ENCODE measurements at places on chromosomes 5 and 9.
A peak's percentile ranks its signal among the peaks of the same experiment; 100 is the strongest.

DNA sequence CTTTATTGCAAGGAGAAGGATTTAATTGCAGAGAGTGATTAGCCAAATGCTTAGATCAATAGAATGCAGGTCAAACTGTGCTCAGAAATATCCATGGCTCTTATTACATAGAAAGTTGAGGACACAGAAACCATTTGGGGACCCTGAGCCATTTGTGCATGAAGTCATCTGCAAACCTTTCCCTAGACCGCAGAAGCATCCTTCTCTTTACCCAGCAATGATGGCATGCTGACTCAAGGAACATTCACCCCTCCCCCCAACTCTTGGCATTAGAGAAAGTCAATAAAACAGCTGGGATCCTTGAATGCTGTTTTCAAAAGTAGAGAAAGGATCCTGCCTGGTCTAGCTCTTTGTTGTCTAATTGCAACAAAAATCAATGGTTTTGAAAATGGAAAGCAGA is 73.5 kb downstream of the PPP2R2B start:
- no peak for DNase-seq

GRCh38 chr5:97525780-97526179 is 342.7 kb upstream of the RIOK2 start:
- no peak for DNase-seq

DNA sequence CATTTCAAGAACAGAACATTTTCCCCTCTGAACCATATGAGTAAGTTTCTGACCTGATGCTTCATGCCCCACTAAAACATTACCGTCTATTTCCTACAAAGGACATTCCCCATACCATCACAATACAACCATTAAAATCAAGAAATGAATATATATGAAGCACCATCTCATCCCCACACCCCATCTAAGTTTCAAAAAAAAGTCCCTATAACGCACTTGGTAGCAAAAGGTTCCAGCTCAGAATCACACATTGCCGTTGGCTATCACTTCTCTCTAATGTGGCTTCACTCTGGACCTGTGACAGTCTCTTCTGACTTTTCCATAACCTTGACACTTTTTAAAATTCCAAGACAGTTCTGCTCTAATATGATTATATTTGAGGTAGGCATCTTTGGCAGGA is 5.9 kb downstream of the EMB start:
- DNase-seq, result no peak

GRCh38 chr5:11400316-11400715 is 503.9 kb downstream of the CTNND2 start:
- no peak for DNase-seq

- no peak for DNase-seq
These were observed 65.3 kb downstream of the RGS3 start for GRCh38 chr9:113528811-113529210.

- no peak for DNase-seq
These were observed 209.4 kb downstream of the GLIS3 start for GRCh38 chr9:4090491-4090890.

- DNase-seq, result no peak
These were observed 104.5 kb downstream of the ATP10B start for GRCh38 chr5:160747559-160747958.

- DNase-seq, result no peak
These were observed 45.1 kb downstream of the S1PR3 start for GRCh38 chr9:89036383-89036782.

GRCh38 chr9:113584428-113585084 is 121.0 kb downstream of the RGS3 start:
- no peak for DNase-seq

GRCh38 chr5:139457653-139458306 is 4.8 kb downstream of the ECSCR start:
- DNase-seq, result no peak

GRCh38 chr9:72396247-72397091 is 31.5 kb upstream of the ZFAND5 start:
- DNase-seq, result no peak

DNA sequence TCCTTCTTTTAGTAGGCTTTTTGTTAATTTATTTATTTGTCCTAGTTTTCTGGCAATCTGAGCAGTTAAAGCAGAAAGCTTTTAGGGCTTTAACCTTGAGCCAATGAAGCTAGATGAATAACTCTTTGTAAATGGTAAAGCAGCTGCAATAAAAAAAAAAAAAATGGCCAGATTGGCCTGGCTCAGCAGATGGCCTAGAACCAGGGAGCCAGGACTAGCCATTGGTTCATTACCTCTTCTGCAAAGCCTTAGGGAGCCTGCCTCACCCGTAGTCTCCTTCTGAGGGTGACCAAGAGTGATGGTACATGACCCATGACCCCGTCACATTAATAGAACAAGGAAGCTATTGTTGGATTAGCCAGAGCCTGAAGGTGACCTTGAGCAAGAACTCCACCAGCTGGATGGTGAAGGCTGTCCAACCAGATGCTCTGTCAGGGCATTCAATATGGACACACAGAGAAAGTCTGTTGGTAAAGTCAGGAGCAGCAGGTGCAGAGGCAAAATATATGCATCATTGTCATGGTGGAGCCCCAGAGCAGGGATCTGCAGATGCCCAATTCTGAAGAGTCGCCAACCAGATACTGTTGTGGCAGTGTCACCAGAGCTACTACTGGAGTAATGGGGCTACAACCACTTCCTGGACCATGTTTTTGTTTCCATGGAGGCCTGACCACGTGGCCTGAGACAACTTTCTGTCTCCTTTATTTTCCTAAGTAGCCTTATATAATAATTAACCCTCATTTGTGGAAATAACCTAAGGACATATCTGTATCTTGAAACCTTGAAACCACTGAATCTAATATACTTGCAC is 100.7 kb downstream of the MTX3 start:
- no peak for DNase-seq

DNA sequence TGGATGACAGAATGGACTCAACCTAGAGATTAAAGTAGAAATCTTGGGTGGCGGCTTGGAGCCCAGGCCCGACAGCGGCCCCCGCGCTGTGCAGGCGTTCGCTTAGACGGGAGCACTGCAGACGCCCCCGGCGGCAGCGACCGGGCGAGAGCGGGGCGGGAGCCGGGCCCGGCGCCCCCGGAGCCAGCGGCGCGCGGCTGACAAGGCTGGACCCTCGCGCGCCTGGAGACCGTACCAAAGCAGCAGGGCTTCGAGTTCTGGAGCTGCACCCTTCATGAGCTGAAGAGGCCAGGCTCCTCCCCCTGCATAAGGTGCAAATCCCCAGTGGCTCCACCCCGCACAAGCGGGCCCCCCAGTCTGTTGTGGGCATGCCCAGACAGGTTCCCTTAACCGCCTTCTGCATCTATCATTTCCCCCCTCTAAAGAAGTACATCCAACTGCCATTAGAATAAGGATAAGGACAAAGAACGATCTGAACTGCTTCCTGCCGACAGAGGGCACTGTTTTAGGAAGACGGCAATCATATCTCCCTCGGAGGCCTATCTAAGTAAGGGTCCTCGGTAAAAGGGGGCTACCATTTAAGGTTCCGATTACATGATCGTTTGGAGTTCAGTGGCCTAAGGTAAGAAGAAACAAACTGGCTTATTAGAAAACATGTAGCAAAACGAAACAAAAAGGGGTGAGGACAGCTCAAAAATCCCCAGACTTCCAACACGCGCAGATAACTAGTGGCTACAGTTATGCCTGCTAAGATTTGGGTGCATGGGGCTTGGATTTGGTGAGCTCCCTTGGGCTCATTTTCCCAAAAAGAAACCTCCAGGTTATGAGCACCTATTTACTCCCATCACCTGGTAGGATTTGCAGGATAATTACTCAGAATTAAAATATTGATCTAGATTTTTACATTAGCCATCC is 66.3 kb downstream of the RGMB start:
- DNase-seq, result peak; percentile 7

GRCh38 chr5:68047035-68047434 is 168.5 kb upstream of the PIK3R1 start:
- DNase-seq, result no peak

- no peak for DNase-seq
These were observed 782 bp upstream of the SKP1 start for GRCh38 chr5:134177369-134178095.

DNA sequence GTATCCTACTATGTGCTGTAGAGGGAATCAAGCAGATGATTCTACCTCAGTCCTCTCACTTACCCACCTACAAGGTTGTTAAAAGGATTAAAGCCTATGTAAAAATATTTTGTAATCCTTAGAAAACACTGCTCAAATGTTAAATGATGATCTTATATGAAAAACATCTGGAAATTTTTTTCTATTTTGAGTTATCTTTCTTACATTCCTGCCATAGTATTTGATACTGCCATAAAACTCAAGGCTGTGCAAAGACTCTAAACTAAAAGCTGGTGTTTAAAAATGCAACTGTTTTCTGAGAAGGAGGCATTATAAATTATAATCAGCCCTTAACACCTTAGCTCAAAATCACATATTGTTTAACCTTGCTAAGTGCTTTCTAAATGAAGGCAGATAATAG is 474.2 kb downstream of the PRELID2 start:
- DNase-seq, result no peak

GRCh38 chr5:135032999-135033861 is 798 bp downstream of the PITX1 start:
- no peak for DNase-seq

GRCh38 chr5:34627794-34628193 is 28.3 kb upstream of the RAI14 start:
- DNase-seq, result no peak

DNA sequence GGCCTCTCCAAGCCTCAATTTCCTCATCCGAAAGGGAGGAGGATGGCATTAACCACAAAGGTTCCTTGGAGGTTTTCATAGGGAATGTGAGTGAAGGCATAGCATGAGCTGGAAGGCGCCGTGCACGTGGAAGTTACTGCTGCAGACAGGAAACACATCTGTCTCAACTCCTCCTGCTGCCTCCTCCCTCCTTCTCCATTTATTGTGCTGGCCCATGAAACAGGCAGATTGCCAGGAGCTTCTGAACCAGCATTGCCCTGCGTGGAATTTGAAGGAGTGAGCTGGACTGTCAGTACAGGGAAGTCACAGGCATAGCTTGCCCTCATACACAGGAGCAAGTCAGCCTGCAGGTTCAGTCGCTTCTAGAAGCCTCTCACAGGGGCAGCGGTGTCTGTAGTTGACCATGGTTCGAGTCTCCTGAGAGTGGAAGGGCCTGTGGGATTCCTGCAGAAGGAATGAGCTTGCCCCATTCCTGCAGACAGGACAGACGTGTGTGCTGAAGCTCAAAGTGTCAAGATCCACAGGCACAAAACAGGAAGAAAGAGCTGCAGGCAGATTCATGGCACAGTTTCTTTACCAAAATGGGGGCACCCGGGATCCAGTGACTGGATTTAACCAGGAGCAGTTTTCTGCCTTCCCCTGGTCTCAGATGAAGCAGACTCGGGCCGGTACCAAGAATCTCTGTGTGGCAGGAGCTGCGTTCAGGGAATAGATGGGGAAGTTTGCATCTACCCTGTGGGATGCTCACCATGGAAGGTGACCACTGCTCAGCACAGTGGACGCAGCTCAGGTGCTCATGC is 48.7 kb upstream of the CTSL start:
- no peak for DNase-seq

GRCh38 chr5:104541141-104541785 is 978.7 kb upstream of the NUDT12 start:
- peak; percentile 79 for DNase-seq

DNA sequence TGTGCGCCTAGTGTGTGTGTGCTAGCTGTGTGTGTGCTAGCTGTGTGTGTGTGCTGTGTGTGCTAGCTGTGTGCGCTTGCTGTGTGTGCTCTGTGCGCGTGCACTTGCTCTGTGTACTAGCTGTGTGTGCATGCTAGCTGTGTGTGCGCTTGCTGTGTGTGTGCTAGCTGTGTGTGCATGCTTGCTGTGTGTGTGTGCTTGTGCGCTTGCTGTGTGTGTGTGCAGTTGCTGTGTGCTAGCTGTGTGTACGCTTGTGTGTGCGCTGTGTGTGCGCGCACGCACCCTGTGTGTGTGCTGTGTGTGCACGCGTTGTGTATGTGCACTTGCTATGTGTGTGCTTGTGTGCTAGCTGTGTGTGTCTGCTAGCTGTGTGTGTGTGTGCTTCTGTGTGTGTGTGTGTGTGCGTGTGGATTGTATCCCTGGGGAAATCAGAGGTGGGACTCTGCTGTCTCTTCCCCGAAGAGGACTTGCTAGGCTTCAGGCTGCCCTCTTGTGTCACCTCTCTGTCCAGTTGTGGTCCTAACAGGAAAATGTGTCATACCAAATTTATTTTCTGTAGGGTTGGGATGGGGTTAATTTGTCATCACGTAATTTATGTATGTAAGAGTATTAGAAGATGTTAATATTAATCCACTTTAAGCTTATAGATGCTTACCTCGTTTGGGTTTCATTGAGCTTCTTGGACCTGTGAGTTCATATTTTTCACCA is 38.9 kb downstream of the TPPP start:
- DNase-seq, result no peak

- peak; percentile 41 for DNase-seq
These were observed at the start of gene TEK for GRCh38 chr9:27108981-27109541. Gene TEK, plus strand, starts transcription at chr9:27109225. Its CDS starts 366 bp downstream, at chr9:27109591.

- peak; percentile 76 for DNase-seq
These were observed 23.3 kb upstream of the COL5A1 start for GRCh38 chr9:134618163-134618832.

DNA sequence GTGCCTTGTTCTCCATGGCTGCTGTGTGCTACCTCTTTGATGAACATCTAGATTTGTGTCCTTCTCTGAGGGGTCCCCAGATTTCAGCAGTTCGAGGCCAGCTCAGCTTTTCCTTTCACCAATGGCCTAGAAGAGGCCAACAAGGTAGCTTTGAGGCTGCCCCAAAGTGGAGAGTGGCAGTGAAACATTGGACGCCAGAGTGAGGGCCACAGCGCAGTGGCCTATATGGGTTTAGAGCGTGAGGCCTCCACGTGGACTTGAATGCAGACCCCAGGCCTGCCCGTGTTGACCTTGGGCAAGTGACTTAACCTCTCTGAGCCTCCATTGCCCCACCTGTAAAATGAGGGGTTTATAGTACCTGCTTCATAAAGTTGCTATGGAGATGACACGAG is 11.8 kb downstream of the MYOZ3 start:
- no peak for DNase-seq

GRCh38 chr5:15694696-15695214 is 194.8 kb downstream of the FBXL7 start:
- DNase-seq, result peak; percentile 43

DNA sequence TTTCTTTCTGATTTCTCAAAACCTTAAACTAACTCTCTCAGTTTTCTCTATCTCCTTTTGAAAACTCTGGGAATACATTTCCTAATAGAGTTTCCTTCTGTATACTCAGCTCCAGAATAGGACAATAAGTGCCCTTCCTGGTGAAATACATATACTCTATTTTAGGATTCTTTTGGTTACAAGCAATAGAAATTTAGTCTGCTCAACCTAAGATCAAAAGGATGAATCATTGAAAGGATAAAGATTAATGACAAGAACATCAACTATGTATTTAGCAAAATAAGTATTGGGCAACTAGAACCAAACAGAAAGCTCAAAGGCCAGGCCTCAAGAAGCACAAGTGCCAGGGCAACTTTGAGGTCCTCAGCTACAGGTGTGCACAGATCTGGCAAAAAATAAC is 127.1 kb downstream of the ADAMTSL1 start:
- DNase-seq, result no peak

GRCh38 chr9:119556129-119556875 is 187.1 kb upstream of the BRINP1 start:
- peak; percentile 55 for DNase-seq

- DNase-seq, result no peak
These were observed 104.7 kb downstream of the ISL1 start for GRCh38 chr5:51487952-51488351.

- no peak for DNase-seq
These were observed 381.8 kb upstream of the ST8SIA4 start for GRCh38 chr5:101284736-101285375.

GRCh38 chr9:130579738-130580463 is 524 bp downstream of the FUBP3 start:
- DNase-seq, result no peak
